ENCODE measurements at places on chromosomes 2 and 18.

- DNase-seq, result no peak
Observed at GRCh38 chr2:237392186-237392585, 21.8 kb downstream of the COL6A3 start.

DNA sequence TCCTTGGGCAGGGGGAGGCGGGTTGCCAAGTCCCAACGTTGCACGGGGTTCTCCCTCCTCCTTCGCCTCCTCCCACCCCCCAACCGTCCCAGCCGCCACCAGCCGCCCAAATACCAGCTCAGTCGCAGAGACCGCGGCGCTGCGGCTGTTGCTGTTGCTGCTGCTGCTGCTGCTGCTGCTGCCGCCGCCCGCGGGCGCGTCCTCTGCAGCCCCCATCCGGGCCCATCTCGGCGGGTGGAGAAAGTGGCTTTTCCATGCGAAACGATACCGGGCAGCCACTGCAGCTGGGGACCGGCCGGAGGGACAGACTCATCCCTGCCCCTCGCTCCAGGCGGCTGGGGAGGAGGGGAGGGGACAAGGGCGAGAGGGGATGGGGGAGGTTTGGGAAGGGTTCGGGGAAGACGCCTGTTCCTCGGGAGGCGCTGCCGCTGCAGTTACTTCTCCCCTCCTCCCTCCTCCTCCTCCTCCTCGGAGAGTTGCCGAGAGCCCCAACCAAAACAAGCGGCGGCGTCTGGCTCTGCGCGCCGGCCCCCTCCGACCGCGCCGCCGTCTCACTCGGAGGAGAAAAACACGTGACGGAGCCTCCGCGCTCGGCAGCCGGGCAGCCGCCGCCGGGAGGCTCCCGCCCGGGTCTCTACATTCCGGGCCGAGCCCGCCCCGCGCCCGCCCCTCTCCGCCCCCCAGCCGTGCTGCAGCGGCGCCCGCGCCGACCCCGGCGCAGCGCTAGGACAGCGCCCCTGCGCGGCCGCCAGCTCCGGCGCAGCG, at the start of gene IRS1:
Gene IRS1 (minus strand): TSS at position 610 of the 765 bp plus-strand sequence. CDS start 1,082 bp downstream, outside the sequence.
- no peak for DNase-seq

GRCh38 chr2:198763793-198764192, 693.9 kb downstream of the SATB2 start:
- no peak for DNase-seq

DNA sequence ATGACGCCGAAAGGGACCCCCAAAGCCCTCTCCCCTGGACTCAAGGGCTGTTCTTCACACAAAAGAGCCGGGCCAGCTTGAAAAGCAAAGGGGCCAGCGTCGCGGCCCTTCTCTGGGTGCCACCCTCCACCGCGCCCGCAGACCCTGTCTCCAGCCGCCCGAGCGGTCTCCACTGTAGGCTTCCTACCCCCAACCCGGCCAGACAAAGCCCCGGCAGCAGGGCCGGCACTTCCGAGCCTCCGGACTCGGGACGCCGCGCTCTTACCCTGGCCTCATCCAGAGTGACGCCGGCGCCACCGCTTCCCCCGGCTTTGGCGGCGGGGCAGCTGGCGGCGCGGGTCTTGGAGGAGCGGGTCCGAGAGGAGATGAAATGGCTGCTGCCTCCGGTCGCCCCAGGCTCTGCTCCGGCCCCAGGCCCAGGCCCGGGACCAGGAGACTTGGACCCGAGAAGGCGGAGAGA, 603 bp downstream of the ATAD2B start:
- DNase-seq, result no peak

DNA sequence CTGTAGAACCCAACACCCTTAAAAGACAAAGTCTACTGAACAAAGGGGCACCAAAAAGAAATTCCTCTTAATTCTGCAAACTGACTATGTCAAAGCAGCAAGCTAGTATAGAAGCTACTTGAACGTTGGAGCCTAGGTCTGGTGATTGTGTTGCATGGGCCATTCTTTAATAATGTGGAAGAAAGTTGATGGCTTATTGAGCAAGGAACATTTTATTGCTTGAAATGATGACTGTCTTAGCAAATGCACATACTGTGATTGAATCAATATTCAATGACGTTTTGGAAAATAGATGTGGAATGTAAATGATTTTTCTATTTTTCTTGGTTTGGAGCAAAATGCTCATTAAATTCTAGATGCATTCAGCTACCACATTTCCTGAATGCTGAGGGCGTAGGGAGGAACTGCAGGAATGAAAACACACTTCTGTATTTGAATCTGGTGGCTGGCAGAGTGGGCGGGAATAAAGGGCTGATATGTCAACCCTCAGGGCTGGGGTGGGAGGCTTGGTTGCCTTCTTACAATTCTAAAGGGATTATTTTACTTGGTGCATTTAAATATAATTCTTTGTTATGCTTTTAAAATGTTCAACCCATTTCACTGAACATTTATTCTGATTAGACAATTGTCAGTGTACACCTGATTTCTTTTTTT, 26.5 kb downstream of the MYO3B start:
- no peak for DNase-seq

DNA sequence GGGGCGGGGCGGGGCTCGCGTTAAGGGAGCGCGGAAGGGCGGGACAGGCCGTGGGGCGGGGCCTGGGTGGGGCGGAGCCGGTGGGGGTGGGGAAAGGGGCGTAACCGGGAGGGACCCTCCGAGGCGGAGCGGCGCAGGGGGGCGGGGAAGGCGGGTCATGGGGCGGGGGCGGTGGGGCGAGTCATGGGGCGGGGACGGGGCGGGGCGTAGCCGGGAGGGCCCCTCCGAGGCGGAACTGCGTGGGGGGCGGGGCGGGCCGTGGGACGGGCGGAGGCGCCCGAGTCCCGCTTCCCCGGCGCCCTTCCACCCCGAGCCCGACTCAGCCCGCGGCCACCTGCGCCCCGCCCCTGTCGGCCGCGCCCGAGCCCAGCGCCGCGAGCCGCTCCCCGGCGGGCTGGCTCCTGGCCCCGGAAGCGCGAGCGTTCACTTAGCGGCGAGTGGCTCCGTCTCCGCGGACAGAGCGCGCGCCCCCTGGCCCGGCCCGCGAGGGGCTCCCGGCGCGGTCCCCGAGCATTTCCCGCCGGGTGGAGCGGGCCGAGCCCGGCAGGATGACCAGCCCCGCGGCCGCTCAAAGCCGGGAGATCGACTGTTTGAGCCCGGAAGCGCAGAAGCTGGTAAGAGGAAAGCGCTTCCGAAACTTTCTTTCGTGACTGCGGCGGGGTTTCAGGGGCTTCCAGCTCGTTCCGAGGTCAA, 64.7 kb downstream of the LRRFIP1 start:
- DNase-seq, result peak; percentile 63

GRCh38 chr2:23092831-23093230, 292.1 kb upstream of the KLHL29 start:
- no peak for DNase-seq

GRCh38 chr18:74233933-74234325, 57.8 kb downstream of the CYB5A start:
- no peak for DNase-seq

DNA sequence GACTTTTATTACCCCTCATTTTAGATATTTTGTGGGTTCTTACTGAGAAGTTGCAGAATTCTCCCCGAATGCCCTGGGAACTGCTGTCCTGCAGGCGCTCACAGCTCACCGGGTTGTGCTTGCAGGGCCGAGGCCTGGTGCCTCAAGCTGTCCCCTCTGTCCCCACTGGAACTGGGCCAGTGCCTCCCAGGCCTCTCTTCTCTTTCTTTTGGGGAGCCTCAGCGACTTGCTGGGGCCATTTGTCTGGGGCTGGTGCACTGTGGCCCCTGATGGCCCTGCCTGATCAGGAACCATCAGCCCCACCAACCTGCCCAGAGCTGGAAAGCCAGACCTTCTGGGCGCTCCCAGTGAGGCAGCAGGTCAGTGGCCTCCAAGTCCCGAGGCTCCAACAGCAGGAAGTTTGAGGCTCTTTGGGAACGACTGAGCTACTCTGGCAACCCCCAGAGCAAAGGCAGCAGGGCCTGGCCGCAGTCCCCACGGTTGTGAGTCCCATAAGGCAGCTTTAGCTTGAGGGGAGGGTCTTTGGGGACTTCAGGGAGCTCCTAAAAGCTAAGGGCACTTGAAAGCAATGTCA, 14.7 kb upstream of the NEU4 start:
- DNase-seq, result no peak

DNA sequence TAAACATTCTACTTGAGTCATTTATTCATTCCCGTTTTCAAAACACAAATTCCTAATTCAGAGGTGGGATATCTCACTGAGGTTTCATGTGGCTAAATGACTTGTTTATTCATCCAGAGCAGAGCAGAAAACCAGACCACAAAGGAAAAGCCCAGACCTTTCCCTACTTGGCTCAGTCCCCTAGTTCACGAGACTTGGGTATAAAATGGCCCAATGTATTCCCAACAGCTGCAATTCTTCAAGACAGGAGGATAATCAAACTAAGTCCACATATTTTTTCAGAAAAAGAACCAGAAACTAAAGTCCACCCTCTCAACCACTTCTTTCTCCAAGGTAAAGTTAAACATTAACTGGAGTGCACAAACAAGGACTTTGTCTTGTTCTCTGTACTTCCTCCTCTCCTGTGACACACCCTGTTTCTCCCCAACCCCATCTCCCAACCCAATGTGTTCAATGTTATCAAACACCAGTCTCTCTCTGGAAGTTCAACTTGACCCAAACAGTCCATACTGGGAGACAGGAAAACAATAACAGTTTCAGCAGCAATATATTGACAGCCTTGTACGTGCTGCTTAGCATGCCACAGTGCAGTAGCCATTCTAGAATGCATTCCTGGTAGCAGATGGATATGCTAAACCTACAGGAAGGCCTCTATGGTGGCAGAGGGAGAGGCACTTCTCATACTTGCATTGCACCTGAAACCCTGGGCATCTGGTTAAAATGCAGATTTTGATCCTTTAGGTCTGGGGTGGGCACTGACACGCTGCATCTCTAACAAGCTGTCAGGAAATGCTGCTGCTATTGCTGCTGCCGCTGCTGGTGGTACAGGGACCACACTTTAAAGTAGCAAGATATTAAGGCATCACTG, 110.7 kb downstream of the INO80D start:
- no peak for DNase-seq

- DNase-seq, result no peak
Observed at GRCh38 chr2:70068119-70068518, 19.2 kb upstream of the PCBP1 start.

- DNase-seq, result no peak
Observed at GRCh38 chr2:171895786-171896185, 1.7 kb upstream of the SLC25A12 start.

Data from GF-D8 (cell line).